SK-MEL-5 (cell line): ENCODE measurements at places on chromosomes 6 and 20.

DNA sequence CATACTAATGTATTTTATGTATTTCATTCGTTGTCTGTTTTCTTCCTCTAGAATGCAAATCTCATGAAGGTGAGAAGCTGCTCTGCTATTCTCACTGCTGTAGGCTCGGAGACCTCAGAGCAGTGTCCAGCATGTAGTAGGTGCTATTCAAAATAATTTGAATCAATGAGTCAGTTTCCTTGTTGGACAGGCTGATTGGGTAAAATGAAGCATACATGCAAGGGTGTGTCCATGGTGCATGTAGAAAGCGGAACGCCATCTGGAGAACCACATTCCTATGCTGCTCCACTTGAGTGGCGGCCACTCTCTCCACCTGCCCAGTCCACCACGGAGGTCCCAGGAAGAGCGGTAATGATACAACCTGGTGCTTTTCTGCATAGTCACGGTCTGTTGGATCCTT, 412.1 kb downstream of the QKI start:
- no peak for DNase-seq

GRCh38 chr6:143828572-143828971, 14.6 kb upstream of the LTV1 start:
- no peak for DNase-seq

DNA sequence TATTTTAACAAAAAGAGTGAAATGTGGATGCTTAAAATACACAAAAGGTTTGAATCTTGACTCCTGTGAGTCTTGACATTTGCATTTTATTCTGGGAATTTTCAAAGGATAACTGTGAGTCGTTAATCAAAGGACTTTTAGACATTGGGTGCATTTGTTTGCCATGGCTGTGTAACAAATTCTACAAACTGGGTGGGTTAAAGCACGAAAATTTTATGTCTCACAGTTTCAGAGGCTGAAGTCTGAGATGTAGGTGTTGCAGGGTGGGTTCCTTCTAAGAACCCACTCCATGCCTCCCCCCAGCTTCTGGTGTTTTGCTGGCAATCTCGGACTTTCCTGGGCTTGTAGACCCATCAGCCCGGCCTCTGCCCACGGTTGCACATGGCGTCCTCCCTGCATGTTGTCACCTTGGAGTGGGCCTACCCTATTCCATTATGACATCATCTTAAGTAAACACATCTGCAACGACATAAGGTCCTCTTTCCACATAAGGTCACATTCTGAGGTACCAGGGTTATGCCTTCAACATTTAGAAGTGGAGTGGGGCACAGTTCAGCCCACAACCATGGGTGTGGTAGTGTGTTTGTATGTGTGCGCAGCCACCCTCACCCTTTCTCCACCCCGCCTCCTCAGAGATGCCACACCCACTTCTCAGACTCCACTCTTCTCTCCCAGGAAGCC, 113.1 kb downstream of the FOXA2 start:
- DNase-seq, result no peak

DNA sequence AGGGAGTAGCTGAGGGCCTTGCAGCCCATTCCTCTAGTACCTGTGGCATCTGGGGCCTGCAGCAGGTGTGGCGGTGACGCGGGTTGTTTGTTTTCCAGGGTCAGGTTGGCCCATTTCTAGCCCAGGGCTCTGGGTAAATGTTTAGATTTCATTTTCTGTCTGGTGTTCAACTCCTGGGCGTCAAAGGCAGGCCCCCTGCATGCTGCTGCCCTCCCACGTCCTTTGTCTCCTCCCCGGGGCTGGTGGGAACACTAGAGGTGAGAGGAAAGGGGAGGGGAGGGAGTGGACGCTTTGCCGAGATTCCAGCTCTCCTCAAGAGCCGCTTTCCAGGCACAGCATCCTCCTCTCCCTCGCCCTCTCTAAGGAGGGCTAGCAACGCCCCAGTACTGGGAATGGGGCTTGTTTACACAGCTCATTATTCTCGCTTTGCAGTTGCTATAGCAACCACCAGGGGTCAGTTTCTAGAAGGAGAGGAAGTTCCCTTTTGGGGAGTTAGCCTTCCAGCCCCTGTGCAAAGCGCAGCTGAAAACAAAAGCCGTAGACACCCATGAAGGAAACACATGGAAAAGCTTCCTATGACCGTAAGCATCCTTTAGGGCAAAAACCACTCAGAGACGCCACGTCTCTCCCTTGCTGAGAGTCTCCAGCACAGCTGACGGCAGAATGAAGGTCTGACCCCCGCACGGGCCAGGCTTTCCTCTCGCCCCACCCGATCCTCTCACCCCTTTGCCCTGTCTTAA, 170.6 kb downstream of the LY86 start:
- peak; percentile 80 for DNase-seq

- no peak for DNase-seq
Observed at GRCh38 chr6:169168302-169168630, 85.4 kb downstream of the THBS2 start.

GRCh38 chr20:49328790-49329189, 50.9 kb upstream of the ZNFX1 start:
- DNase-seq, result no peak

- no peak for DNase-seq
Observed at GRCh38 chr6:111129013-111129412, 41.7 kb downstream of the SLC16A10 start.
